ENCODE measurements at places on chromosomes 13 and 19.

DNA sequence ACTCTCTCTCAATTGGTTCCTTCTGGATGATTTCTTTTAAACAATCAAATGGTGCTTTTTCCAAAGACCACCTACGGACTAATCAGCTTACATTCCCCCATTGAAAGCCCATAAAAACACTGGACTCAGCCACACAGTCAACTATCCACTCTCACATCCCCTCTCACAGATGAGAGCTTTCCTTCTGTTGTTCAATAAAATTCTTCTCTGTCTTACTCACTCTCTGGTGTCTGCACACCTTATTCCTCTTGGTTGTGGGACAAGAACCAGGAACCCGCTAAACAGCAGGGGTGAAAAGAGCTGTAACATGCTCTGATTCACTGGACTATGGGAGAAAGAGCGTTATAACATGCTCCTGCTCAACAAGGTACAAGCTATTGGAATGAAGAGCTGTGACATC is 2896.2 kb downstream of the PCDH9 start:
- no peak for DNase-seq

DNA sequence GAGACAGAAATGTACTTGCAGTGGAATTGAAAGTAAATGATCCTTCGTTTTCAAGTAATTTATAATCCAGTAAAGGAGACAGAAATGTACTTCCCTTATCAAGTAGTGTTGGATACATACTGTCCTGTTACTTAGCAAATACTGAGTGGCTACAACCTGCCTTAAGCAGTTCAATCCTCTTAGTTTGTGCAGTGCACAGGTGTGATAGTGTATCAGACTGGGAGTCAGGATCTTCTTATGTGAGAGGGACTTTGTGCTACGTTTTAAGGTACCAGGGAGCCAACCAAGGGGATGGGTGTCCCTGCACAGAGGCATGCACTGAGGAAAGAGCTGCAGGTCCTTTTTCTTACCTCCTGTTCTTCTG is 111.1 kb downstream of the DNAJC3 start:
- DNase-seq: no peak

GRCh38 chr19:17264641-17264979 is at the start of gene USHBP1:
Gene USHBP1 (minus strand): TSS chr19:17264745. CDS start chr19:17264299, 446 bp downstream.
- no peak for DNase-seq

GRCh38 chr13:59834801-59835200 is 328.9 kb downstream of the DIAPH3 start:
- DNase-seq: no peak

GRCh38 chr13:111897846-111898215 is 169.1 kb upstream of the SOX1 start:
- DNase-seq: no peak

GRCh38 chr13:104327211-104327610 is 1261.0 kb upstream of the SLC10A2 start:
- DNase-seq: no peak

DNA sequence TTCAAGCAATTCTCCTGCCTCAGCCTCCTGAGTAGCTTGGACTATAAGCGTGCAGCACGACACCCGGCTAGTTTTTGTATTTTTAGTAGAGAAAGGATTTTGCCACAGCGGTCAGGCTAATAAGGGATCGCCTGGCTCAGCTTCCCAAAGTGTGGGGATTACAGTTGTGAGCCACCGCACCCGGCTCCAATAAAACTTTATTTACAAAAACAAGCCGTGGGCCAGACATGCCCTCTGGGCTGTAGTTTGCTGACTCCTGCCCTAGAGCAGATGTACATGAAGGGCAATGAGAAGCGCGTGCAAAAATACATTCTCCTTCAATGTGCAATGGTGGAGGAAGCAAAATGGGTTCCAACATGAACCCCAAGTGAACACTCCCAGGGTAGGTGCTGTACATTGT is 13.7 kb upstream of the MED26 start:
- no peak for DNase-seq

DNA sequence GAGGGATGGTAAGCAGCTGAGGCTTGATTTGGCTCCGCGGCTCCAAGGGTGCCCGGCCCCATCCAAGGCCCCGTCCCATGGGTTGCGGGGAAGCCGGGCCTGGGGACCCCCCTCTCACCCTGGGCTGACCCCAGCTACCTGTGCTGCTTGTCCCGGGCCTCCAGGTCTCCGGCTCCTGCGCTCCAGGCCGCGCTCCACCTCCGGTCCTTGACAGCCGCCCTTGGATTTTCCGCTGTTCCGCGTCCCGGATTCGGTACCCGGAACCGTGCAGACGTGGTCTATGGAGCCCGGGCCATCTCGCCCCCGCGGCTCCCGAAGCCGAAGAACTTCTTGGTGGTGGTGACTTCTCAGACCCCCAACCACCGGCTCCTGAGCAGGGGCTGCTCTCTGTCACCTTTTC is 48.3 kb upstream of the C1QTNF9B start:
- DNase-seq: no peak

DNA sequence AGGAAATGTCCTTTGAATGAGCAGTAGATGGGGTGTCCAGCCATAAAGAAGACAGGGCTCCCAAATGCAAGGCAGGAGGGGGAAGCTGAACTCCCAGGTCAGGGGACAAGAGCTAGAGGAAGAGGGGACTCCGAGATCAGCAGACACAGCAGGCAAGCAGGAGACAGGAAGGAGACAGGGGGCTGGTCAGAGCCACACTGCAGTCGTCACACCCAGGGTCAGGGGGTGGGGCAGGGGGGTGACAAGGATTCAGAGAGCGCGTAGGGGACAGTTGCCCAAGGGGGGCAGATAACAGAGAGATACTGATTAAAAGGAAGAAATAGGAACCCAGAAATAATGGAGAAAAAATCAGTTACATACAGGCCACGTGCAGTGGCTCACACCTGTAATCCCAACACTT is 3.2 kb downstream of the HSD17B14 start:
- DNase-seq: no peak
